Activated CD4-positive, alpha-beta T cell treated with anti-CD3 and anti-CD28 coated beads, Interleukin-10, Interleukin-2, amounts not matched to agents 100 ng/mL and 50 ng/mL, durations not matched to agents 16 hours and 8 hours (primary cell): ENCODE measurements at places on chromosomes 7 and 10.

DNA sequence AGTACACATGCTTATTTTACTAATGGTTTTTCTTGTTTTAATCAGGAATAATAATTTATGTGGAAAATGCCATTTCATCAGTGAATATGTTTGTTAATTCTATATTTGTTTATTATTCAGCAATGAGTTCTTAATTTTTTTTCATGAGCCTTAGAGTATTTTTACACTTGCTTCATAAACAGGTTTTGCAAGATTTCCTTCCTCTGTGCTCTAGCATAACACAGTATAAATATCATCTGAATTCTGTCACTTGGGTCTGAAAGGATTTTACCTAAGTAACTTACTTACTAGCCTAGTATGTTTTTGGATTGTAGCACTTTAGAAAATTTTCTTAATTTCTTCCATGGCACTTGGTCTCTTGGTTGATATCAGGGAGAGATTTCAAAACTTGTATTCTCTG lies 45.8 kb downstream of the GLCCI1 start:
- no peak for DNase-seq

DNA sequence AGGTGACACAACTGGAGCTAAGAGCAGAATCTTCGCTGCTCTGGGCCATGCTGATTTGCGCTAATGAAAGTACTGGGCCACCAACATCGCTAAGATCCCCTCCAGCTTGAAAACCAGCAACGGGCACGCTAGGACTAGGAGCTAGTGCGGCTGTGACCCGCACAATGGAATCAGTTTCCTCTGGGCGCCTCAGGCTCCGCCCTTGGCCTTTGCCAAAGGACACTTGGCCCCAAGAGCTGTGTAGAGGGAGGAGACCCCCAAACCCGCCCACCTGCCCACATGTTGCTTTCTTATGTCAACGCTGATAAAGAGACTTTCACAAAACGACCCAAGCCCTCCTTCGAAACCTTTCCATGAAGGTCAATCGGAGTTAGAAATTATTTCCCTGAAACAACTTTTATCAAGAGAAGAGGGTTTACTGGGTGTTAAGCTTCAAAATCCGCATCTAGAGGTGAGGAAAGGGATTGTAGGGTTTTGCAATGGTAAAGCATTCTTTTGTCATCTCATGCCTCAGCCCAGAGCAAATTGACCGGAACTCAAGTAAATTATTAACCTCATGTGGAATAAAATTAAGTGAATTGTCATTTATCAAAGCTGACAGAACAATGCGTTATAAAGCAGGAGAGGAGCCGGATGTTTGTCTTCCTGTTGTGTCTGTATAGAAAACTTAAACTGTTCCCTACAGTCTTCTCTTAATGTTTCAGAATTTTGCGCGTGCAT lies 9.4 kb downstream of the ABCB5 start:
- no peak for DNase-seq

DNA sequence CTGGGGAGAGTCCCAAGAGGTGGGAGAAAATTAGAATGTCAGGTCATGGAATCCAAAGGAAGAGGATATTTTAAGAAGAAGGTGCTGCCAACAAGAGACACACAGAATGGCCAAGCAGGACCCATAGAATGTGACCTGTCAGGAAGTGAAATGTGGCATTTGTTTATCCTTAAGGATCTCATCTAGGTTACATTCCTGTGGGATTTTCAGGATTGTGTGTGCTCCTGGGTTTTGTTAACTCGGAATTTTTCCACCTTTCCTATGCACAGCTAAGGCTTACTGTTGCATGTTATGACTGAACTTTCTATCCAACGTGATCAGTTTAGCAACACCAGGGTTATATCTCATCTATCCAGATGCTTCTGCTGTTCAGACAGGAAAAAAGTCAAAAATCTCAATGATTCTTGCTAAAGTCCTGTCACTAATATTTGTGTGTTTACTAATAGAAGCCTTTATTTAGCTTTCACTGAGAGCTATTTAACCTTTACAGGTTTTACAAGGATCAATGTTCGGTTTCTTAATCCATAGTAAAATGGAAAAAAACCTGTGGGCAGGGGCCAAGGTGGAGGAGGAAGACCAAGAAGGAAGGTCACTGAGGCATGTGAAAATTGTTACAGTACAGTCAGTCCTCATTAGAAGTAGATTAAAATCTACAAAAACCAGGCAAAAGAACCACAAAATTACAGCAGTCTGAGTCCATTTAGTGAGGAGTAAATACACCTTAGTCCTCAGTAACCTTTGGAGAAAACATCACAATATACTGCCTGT lies 437.8 kb upstream of the NPVF start:
- DNase-seq: no peak

DNA sequence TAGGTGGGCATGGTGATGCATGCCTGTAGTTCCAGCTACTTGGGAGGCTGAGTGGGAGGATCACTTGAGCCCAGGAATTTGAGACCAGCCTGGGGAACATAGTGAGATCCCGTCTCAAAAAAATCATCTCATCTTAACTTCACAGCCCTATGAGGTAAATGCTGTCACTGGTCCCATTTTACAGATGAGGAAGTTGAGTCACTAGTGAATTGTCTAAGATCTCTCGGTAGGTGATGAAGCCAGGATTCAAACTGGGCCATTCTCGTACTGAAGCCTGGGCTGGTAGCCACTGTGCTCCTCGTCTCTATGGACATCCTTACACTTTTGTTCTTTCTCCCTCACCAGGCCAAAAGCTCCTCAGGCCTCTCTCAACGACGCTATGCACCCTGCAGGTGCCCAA lies 6.4 kb downstream of the SLIT1 start:
- DNase-seq: no peak

DNA sequence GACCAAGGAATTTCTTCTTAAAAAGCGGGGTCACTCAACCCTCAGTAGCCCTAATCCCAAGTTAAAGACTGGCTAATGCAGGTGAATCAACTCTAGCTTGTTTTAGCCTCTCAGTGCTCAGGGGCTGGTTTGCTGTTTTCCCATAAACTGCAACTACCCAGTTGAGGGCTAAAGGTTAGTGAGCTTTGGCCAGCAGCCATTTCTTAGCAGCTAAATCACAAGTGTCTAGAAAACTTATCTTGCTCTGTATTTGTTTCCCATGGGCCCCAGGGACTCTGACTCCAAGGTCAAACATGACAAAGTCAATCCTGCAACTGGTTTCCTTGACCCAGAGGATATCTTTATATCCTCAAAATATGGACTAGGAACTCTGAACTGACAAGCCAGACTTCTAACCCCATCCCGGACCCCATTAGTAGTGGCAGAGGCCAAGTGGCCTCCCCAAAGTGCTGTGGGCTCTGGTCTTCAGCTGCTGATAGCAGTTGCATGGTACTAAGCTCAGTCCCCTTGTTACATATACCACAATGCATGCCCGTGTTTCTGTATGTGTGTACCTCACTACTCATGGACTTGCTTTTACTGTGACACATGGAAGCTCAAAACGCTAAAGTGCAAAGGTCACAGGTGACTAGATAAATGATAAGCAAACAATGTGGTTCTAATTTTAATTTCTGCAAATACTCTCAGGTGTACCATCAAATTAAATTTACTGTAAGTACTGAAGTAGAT lies 793.0 kb upstream of the IGFBP3 start:
- no peak for DNase-seq

GRCh38 chr7:55365205-55365674 lies at the start of gene LANCL2:
Gene LANCL2 (plus strand): TSS chr7:55365337. CDS start chr7:55366026, 689 bp downstream.
- DNase-seq: no peak

DNA sequence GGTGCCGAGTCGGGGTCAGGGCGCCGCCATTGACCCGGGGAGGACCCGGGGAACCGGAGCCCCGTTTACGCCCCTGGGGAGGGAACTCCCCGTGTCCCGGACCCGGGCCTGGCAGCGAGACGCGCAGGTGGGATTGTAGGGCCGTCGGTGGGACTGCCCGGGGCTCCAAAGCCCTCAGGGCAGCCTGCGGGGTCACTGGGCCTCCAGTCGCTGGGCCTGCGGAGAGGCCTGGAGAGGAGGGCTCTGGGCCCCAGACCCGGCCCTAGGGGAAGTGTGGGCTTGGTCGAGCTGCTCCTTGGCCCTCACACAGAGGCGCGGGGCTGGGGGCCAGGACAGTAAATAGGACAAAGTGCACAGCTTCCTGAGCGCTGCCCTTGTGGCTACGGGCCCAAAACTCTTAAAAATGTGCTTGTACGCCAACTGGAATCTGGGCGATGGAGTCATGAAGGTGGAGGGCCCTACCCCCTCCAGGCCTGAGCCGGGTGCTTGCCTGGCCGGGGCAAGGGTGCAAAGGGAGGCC lies 657 bp downstream of the ECHDC3 start:
- no peak for DNase-seq

GRCh38 chr7:24783698-24784097 lies 26.4 kb upstream of the GSDME start:
- no peak for DNase-seq

DNA sequence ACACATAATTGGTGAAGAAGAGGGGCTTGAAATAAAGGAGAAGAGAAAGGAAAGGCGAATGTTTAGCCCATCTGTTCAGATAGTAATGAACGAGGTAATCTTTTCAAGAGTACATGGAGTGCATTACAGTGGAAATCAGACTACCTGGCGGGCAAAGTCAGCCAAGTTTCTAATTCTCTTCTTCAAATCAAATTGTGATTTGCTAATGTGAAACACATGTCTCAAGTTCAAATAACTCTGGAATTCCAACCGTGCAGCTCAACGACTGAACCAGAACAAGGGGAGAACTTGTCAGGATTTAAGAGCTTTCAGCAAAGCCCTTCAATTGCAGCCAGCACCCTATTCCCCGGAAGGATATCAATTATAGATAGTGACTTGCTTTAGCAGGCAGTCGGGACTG lies 216.9 kb downstream of the GLI3 start:
- no peak for DNase-seq

- DNase-seq: no peak
Observed at GRCh38 chr10:126668505-126668904, 2.0 kb downstream of the C10orf90 start.

GRCh38 chr10:24209946-24210491 lies 1.1 kb downstream of the KIAA1217 start:
- DNase-seq: peak; percentile 74

- DNase-seq: no peak
Observed at GRCh38 chr10:97684866-97685394, 2.1 kb downstream of the AVPI1 start.

DNA sequence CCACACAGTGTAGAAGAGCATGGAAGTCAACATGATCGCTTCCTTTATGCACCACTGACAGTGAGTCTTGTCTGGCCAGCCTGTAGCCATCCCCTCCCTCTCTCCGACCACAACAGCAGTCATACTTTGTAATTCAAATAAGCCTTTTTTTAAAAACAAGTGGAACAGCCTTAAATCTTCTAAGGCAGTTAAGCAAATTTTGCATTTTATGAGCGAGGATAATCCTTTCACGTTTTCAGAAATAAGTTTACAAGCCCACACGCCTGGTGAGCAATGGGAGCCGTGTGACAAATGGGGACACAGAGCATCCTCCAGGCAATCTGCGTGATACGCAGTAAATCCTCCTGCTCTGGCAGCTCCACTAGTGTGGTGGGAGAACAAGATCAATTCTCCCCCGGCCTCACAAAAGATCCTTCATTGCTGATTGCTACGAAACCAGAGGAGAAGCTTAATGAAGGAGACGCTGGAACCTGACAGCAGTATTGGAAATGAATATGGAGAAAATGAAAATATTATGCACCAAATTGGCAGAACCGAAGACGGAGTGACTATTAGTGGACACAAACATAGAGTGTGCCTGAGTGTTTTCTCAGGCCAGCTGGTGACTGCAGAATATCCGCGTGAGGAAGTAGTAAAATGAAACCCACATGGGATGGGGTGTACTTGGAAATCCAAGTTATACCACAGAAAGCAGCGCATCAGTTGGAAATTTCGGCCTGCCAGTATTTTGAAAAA lies 104.2 kb upstream of the CDCA7L start:
- DNase-seq: no peak
